ENCODE measurements at places on chromosomes 5 and 9.

- no peak for DNase-seq
Measured at GRCh38 chr5:96338624-96339415, 94.2 kb downstream of the PCSK1 start.

DNA sequence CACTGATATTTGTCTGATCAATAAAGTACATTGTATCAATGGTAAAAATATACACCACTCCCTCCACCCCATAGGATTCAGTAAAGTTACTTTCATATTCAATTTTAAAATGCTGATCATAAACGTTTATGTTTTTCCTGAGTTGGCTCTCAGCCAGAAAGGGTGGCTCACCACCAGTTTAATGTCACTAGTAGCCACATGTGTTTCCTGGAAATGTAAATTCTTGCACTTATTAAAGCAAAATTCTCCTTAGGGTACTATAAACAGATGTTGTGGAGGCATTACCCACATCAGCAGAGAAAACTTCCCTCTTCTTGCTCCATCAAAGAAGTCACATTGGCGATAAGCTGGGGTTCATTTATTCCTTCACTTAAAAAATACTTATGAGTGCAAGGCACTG lies 210.3 kb downstream of the SREK1 start:
- DNase-seq: no peak

DNA sequence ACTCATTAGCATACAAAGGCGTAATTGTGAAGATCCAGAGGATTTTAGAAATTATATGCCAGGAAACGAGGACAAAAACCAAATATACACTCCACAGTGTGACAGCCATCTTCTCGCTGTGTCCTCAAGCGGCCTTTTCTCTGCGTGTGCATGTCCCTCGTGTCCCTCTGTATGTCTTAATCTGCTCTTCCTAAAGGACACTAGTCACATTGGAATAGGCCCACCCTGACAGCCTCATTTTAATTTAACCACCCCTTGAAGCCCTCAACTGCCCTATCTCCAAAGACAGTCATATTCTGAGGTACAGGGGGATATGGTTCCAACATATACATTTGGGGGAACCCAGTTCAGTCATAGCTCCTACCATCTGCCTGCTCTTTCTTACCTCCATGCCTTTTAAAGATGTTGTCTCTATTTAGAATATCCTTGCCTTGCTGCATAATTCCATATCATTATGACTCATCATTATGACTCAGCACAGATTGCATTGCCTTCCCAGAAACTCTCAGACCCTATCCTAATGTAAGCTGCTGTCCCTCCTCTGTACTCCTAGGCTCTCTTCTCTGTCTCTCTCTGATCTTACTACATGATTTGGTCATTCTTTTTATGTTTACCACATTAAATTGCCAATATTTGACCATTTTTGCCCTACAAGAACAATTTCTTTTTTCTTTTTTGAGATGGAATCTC lies 210.9 kb downstream of the AOPEP start:
- no peak for DNase-seq

DNA sequence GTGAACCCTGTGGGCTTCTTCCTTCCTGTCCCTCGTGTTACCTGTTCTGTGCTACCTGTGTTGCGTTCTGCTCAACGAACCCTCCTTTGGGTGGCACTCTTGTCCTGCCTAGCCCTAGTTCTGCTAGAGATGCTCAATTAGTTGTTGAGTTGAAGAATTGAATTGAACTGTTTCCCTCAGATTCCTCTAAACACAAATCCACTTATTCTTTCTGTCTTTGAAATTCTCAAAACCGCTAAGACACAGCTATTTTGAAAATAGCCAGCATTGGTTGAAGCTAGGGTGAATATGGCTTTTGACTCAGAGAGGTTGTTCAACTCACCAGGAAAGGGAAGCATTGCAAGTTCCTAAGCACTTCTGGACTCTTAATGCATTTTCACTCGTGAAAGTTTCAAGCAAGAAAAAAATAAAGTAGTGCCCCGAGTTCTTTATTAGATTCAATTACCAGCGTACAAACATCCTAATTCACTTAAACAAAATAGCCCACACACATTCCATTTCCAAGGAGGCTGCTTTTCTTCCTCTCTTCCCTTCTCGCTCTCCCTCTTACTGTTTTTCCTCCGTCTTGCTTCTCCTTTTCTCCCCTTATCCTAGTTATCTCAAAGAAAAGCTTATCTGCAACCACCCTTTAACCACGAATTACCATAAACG lies 642 bp upstream of the ITGA1 start:
- no peak for DNase-seq

DNA sequence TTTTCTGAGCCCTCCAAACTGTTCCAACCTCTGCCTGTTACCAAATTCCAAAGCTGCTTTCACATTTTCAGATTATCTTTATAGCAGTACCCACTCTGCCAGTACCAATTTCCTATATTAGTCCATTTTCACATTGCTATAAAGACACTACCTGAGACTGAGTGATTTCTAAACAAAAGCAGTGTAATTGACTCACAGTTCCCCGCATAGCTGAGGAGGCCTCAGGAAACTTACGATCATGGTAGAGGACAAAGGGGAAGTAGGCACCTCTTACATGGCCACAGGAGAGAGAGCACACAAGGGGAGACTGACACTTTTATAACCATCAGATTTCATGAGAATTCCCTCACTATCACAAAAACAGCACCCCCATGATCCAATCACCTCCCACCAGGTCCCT lies 105.0 kb downstream of the DTWD2 start:
- no peak for DNase-seq

Measured in neural crest cell (in vitro differentiated cells).